ENCODE measurements at places on chromosomes 11 and 22.

DNA sequence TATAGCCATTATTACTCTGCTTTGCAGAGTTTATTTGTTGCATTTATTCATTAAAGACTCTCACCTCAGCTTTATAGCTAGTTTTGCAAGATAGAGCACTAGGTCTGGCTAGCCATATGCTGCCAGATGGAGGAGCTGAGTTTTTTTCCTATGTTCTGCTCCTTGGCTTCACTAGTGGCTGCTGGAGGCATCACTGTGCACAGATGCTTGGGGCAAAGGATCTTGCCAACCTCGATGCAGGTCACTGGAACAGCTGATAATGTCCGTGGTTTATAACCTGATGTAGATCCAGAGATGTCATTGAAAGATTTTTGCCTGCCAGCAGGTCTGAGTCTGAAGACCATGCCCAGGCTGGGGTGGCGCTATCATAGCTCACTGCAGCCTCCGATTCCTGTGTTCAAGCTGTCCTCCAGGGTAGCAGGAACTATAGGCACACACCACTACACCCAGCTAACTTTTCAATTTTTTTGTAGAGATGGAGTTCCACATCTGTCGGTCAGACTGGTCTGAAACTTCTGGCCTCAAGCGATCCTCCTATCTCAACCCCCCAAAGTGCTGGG lies 63.2 kb downstream of the PACS1 start:
- DNase-seq, result no peak

DNA sequence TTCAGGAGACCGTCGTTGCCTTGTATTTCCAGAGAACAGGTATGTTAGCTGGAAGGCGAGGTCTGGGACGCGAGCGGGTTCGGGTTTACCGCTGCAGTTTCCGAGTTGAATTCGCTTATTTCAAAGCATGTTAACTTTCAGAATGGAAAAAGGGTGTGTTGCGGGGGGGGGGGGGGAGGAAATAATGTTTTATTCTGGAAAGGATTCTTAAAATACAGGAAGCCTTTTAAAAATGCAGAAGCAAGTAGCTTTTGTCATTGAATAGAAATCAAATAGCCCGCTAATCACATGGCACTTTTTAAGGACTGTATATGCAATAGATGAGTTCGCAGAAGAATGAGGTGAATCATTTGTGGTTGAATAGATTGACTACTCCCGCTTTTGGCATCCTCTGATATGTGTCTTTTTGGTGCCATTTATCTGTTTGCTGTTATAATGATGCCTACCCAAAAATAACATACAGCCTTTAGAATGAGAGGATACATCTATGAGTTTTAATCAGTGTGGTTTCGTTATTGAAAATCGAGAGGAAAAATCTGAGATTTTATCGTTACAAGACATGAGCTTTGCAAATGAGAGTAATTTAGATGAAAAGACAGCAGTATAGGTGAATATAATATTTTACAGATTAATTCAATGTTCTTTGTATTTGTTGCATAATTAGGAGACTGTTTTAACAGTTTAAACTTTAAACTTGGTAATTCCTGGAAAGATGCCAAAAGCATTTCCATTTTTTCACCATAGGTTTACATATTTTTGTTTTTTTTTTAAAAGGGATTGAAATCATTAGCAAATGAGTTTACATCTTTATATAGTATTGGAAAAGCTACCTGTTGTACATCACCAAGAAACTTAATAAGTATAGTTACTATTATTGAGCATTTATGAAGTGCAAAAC lies 1.7 kb downstream of the PDE3B start:
- DNase-seq, result no peak

DNA sequence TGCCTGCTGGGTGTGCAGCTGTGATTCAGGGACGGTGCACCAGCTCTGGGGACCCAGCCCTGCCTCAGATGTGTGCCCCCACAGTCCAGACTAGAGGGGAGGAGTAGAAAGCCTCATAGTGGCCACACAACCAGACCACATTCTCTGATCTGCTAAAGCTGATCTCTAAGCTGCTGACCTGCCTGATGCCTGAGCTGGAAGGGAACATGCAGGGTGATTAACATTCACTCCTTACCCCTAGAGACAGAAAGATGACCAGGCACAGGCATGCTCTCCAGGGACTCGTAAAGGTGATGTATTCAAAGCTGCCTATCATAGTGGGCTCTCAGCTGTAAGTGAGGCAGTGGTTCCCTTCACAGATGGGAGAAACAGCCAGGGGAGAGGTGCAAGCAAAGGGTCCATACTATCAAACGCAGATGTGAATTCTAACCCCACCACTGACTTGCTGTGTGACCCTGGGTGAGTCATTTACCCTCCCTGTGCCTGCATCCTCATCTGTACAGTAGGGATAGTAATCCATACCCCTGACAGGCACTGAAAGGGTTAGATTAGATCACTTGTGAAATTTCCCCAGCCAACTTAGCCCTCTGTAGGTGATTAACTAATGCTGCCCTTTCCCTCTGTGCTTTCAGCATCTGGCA lies 29.0 kb upstream of the LRRC32 start:
- DNase-seq, result no peak

DNA sequence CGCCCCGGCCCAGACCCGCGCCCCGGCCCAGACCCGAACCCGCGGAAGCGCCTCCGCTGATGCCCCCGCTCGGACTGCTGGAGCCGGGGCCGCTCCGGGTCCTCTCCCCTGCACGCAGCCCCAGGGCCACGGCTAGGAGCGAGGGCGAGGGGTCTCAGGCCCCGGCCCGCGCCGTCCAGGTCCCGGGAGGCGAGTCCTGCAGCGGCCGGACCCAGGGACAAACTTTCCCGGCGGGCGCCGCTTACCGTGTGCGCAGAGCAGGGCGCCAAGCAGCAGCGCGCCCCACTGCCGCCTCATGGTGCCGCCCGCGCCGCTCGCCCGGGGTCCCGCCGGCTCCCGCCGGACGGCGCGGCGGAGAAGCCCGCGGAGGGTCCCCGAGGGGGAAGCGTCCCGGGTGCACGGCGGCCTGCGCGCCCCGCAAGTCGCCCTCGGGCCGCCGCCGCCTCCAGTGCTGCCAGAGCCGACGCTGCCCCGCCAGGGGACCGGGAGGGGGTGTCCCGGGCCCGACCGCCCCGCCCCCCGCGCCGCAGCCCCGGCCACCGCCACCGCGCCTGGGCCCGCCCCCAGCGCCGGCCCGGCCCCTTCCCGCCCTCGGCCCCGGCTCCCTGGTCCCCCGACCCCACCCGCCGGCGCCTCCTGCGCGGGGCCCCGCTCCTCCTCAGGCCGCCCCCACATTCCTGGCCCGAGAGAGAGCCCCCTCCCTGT lies at the start of gene LRP4:
TSS of gene LRP4 (minus strand) at position 468 of the 705 bp plus-strand sequence. CDS start at position 297, 171 bp downstream.
- peak; percentile 63 for DNase-seq

GRCh38 chr11:67317888-67318555 lies 14.7 kb downstream of the SSH3 start:
- no peak for DNase-seq

DNA sequence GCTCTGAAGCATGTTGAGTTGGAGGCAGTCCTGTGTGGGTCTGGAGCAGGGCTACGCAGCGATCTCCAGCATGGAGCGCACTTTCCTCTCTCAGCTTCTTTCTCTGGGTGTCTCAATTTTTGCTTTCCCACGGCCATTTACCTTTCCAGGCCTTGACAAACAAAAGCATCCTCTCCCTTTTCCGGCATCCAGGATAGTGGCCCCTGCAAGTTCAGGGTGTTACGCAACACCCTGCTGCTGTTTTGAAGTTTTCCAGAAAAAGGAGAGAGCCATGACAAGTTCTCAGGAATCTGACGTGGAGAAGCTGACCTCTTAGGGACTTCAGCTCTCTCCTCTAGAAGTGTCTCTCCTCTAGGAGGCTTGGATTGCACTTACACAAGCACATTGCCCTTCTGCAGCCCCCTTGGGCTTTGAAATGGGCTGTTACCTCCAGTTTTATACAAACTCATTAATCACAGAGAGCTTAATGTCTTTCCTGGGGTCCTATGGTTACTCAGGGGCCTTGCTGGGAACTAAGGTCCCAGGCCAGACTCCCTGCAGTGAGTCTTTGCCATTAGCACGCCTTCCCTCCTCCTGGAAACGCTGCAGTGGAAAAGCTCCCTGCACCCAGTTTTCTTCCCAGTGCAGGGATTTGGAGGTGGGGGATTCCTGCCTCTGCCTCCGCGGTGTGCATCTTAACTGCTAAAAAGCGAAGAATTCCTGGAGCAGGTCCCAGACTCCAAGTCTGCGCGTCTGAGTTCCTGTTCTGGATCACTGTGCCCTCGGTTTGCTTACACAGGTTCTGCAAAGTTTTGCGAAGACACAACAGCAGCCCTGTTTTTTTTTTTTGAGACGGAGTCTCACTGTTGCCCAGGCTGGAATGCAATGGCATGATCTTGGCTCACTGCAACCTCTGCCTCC lies 80.4 kb downstream of the BARX2 start:
- DNase-seq, result no peak

DNA sequence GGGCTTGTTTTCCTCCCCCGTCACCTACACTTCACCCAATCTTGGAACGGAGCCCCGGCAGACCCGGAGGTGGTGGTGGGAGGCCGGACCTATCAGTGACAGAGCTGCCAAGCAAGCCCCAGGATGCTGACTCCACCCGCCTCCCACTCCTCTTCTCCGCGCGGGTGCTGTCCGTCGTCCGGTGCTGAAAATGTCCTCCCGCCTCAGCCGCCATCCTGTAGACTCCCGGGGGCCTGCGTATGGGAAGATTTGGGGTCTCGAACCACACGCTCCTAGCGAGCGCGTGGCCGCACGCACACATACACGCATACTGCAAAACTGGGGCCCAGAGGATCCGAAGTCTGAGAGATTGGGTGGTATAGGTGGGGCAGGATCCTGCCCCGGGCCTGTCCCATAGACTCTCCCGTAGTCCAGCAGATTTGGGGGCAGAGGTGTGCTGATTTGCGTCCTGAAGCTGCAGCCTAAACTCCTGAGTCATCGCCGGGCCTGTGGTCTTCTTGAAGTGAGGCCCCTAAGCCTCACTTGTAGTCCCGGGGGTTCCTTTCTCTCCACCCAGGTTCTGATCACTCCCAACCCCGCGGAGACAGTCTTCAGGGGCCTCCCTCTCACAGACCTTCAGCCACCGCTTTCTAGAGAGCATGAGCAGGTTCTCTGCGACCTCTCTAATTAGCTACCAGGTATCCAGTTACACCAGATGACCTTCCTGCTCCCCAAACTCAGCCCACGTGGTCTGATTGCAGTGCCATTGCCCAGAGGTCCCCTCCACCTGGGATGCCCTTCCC lies 796 bp upstream of the YIF1A start:
- DNase-seq, result peak; percentile 57

DNA sequence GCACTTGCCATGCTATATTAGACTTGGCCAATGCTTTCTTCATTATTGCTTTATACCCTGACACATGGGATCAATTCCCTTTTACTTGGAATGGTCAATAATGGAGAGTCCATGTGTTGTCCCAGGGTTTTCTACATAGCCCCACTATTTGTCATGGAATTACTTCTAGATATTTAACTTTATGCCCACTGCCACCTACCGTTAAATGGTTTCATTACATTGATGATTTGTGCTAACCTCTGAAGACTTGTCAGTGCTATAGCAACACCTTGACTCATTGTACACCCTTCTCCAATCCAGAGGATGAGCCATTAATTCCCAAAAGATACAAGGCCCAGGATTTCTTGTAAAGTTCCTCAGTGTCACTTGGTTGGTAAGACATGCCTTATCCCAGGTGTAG lies 31.4 kb upstream of the SLC22A25 start:
- DNase-seq, result no peak

DNA sequence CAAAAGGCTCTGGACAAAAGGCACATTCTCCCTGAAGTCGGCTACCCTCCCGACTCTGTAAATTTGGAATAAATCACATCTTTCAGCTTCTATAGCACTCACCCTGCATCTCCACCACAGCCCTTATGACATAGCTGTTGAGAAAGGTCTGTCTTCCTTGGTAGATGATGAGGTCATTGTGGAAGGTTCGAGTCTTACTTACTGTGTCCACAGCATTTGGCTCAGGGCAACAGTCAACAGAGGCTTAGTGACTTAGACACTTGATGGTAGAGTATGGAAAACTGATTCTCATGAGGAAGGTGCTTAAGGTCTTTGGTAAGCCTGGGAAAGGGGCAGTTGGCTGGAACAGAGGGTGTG lies 45.6 kb downstream of the PTPRJ start:
- DNase-seq, result no peak

DNA sequence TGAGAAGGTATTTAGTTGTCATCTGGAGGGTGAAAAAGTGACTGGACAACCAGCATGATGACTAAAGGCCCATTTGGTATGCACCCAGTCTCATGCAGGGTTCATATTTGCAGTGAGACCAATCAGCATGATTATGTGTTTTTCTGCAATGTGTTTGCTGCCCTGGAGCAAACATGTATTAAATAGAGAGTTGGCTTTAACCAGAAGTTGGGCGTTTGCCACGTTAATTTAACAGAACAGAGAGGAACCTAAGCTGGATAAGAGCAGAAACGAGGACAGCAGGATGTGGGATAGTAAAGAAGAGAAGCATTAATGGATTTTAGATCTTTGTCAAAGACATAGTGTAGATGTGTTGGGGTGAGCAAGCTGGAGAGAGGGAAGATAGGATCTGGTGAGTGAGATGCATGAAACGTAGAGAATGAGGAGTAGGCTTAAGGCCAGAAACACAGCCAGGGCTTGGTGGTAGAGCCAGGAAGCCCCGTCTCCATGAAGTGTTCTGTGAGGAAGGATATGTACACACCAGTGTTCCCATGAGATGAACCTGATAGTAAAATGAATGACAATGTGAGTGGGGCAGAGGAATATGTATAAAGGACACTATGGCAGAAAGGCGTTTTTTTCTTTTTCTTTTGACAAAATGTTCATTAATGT lies 164.0 kb upstream of the PDGFD start:
- DNase-seq, result no peak

- no peak for DNase-seq
Measured at GRCh38 chr11:118620529-118621070, 13.2 kb downstream of the PHLDB1 start.

GRCh38 chr11:257766-258493 lies 20.3 kb upstream of the NLRP6 start:
- no peak for DNase-seq

- no peak for DNase-seq
Measured at GRCh38 chr22:39297490-39298240, 21.8 kb downstream of the RPL3 start.

DNA sequence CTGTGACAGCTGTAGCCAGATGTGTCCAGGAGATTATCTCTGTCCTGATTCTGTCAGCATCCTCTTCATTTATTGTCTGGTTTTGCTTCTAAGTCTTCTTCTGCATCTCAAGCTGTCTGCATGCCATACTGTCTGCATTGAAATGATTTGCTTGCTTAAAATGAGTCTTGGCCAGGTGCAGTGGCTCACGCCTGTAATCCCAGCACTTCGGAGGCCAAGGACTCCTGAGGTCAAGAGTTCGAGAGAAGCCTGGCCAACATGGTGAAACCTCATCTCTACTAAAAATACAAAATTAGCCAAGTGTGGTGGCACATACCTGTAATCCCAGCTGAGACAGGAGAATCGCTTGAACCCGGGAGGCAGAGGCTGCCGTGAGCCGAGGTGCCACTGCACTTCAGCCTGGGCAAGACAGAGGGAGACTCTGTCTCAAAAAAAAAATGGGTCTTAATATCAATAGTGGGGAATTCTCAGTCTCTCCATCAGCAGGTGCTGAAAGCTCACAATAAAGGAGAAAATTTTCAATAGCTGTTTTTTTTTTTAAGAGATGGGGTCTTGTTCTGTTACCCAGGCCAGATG lies 39.2 kb upstream of the AMPD3 start:
- no peak for DNase-seq

GRCh38 chr11:34644669-34645406 lies 23.9 kb downstream of the EHF start:
- no peak for DNase-seq

GRCh38 chr11:118939404-118939915 lies 13.7 kb upstream of the BCL9L start:
- DNase-seq, result no peak

Measured in stimulated activated effector memory CD8-positive, alpha-beta T cell treated with anti-CD3 and anti-CD28 coated beads, Interleukin-12 subunit alpha, Interleukin-12 subunit beta, amount 100 ng/mL, for 72 hours (primary cell).